ENCODE measurements at places on chromosomes 1 and 21.

DNA sequence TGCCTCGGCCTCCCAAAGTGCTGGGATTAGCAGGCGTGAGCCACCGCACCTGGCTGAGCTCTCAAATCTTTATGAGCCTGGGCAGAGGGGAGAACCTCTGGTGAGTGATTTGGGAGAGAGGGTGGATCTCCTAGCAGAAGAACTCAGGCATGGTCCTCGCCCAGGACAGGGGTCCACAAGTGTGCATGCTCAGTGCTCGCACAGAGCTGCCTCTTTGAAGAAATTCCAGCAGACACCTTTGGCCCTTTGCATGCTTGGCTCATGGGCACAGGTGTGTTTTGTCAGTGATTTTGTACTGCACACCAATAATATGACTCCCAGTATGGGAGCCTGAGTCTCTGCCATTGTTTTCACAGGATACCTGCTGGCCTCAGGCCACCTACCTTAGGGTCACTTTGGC is 11.8 kb upstream of the PRAMEF12 start:
- DNase-seq: no peak

- DNase-seq: no peak
These were observed 14.3 kb upstream of the ADAM30 start for GRCh38 chr1:119910618-119911017.

GRCh38 chr1:197027359-197027758 is 39.7 kb downstream of the F13B start:
- no peak for DNase-seq

- no peak for DNase-seq
These were observed 12.3 kb downstream of the ATG4C start for GRCh38 chr1:62796221-62796620.

GRCh38 chr1:172321451-172321850 is 99.0 kb upstream of the C1orf105 start:
- DNase-seq: no peak

GRCh38 chr21:35102488-35103371 is 53.6 kb upstream of the RUNX1 start:
- no peak for DNase-seq

DNA sequence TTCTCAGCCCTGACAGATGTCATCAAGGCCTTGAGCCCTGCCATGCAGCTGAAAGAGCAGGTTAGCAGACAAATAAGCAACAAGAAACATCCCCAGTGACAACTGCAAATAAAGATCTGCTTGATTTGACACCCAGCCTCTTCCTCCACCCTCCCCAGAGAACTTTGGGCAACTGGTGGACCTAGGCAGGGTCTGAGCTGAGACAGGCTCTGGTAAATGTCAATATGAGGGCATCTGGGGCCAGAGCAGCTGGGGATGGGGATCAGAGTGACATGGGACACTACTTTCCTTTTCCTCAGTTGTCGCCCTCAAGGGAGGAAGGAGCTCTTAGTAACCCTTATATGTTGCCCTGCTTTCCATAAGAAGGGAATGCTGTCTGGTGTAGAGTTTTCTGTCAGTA is 544.1 kb downstream of the NEGR1 start:
- DNase-seq: no peak

DNA sequence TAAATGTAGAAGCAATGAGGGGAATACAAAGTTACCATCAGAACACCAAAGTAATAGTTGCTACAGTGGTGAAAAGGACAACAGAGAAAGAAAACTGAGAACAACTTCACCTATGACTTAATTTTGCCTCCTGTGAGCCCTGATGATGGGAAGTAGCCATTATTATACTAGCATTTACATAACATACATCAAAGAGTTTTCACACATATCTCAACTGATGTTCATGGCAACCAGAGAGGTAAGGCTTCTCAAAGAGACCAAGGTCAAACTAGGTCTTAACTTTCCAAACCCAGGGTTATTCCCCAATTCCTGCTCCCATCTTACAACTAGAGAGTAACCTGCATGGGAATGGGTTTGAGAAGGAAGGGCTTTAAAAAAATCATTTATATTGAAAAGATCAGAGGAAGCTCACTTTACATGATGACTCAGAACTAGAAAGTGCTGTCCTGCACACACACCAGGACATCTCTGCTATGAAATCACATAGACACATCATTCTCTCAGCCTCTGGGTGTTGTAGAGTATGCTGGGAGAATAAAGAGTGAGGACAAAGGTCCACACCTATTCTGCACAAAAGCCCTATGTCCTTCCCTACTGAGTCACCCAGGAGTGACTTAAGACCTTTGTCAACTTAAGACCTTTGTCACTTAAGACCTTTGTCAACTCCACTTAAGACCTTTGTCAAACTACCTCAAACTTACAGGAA is 179.7 kb downstream of the TNFSF18 start:
- no peak for DNase-seq
